ENCODE measurements at places on chromosomes 6 and 20. TPM values are rescaled to one million over a fixed set of nuclear protein-coding genes. Genes with fewer than 3 reads are reported as not detected.

- no peak for DNase-seq
Measured at GRCh38 chr6:125658759-125659431, 90.5 kb upstream of the HEY2 start.

- DNase-seq: peak; percentile 45
Measured at GRCh38 chr20:2172305-2173175, 70.9 kb downstream of the STK35 start.

- DNase-seq: no peak
Measured at GRCh38 chr20:34260208-34260942, 19.2 kb downstream of the ASIP start.

DNA sequence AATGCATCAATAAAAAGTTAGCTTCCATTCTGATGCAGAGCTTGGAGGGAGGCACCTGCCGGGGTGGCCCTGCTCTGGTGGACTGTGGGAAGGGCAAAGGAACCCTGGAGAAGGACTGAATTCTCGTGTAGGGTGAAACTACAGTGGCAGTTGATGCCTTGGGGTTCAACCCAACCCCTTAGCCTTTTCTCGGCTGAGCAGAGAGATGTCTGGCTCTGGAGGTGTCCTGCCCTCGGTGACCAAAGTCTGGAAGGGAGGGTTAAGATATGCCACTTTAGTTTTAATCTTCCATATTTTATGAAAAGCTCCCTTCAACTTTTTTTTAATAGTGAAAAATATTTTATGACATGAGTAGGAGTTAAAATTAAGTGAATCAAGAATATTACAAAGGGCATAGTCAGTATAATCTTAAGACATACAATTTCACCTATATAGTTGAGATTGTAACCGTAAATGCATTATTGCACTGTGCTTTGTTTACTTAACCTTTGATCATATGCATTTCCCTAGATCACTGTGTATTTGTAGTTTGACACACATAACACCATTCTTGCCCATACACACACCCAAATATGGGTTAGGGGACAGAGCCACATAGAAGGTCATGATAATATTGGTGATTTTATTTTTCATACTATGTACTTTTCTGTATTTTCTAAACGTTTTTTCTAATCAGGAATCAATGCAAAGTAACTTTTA lies 179.6 kb downstream of the MCHR2 start:
- DNase-seq: no peak

DNA sequence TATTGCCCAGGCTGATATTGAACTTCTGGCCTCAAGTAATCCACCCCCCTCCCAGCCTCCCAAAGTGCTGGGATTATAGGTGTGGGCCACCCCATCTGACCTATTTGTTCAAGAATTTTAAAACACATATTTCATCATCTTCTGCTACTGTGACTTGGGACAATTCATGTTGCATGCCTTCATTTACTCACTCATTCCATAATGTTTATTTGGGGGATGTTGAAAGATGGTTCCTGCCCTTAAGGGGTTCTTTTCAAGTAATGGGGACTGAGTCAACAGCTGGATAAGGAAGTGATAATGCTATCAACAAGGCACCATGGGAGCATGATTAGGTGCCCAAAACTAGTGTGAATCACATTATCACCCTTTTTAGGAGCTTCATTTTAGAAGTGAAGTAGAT lies 62.0 kb downstream of the CRYBG1 start:
- no peak for DNase-seq

DNA sequence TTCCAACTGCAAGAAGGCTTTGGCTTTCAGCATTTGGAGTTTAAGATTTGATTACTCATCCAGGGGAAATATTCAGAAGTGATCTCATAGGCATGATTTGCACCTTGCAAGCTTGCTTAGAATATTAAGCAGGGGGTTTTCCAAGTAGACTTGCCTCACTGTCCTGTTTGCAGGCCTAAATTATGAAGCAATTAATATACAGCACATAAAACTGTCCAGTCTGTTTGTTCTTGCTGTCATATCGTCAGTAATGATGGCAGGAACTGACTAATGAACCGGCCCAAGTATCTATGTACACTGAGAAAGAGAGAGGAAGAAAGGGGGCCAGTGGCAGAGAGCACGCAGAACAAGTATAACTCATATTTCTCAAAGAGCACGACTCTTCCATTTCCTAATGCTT lies 212.5 kb upstream of the SUPT3H start:
- no peak for DNase-seq

- no peak for DNase-seq
Measured at GRCh38 chr6:1439349-1439748, 50.0 kb downstream of the FOXF2 start.

DNA sequence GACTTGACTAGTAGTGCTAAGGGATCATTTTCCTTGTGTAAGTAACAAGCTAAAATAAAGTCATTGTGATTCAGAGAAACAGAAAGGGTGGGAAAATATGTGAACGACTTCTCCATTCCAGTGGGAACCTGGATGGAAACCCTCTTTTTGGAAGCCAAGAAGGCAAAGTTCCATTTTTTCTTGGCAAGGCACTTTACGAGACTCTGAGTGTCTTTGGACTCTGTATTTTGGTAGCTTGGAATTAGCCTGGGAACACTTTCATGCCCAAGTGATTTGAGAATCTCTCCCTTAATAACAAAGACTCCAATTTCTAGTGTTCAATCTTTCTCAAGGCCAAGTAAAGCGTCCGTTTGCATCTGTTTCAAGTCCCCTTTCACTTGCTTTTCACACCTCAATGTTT lies 100.5 kb upstream of the SASH1 start:
- DNase-seq: no peak

DNA sequence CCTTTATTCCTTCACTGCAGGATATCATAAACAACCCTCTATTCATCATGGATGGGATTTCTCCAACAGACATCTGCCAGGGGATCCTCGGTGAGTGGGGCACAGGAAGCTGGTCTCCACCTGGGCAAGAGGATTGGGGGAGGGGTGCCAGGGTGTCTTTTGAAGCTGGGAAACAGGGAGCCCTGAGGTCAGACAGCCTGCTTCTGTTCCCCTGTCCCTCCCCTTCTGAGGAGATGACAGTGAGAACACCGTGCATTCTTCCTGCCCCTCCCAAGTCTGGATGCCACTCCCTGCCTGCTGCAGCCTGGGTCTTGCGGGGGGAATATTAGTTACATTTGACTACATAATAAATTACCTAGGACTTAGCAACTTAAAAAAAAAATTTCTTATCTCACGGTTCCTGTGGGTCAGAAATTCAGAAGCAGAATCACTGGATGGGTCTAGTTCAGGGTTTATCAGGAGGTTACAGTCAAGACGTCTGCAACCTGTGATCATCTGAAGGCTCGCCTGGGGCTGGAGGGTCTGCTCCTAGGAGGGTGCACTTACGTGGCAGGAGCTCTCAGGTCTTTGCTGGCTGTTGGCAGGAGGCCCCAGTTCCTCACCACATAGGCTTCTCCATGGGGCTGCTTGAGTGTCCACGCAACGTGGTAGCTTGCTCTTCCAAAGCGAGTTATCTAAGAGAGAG lies 11.4 kb downstream of the CAPN11 start:
- DNase-seq: no peak

GRCh38 chr6:63268574-63268973 lies 51.2 kb downstream of the LGSN start:
- no peak for DNase-seq

DNA sequence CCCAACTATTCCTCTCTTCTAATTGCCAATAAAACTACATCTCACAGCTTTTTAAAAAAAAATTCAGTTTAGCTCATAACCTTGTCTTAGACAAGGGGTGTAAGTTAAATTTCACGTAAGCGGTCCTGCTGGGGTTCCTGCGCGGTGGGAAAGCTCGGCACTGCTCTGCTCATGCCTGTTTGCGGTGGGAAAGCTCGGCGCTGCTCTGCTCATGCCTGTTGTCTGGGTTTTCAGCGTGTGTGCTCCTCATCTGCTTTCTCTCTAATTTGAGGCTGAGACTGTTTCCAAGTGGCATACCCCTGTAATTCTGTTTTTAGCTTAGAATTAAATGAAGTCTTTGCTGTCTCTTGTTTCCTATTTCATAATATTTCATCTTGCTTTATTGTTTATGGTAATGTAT lies 18.6 kb downstream of the ARID1B start:
- DNase-seq: no peak

GRCh38 chr20:10864076-10864672 lies 190.4 kb upstream of the JAG1 start:
- DNase-seq: no peak

GRCh38 chr20:8913456-8913855 lies 155.4 kb upstream of the PLCB4 start:
- no peak for DNase-seq

DNA sequence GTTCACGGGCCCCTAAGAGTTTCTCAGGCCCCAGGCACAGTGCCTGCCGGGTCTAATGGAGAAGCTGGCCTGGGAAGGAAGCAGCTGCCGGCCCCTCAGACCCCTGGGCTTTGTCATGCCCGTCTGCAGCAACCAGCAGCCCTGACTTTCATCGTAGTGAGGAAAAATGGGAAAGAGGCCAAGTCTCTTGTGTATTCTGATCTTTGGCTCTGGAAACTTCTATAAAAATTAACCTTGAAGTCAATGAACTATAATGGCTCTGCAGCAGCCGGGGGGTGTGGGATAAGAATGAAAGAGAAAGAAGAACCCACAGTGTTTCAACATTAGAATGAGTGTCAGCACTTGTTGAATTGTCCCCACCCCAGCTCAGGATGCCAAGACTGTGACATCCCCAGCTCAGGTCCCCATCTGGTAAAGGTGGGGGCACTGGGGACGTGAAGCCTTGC lies 12.9 kb downstream of the TGM2 start:
- no peak for DNase-seq

GRCh38 chr20:2619961-2620595 lies 32.4 kb upstream of the NOP56 start:
- DNase-seq: no peak

DNA sequence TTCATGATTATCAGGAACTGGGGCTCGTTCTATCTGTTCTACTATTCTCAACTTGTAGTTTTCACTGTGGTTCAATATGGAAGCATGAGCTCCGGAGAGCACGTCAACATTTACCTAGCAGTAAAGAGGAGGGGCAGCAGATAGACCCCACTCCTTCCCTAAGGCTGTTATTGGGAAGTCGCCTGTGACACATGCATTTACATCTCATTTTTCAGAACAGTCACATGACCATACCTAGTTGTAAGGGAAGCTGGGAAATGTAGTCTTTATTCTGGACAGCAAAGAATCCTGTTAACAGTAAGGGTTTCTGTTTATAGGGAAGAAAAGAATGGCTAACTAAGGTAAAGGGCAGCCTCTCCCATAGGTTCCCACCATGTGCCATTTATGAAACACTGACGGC lies 158.3 kb downstream of the ZFP64 start:
- DNase-seq: no peak

GRCh38 chr6:80186082-80186481 lies 79.6 kb downstream of the BCKDHB start:
- no peak for DNase-seq

GRCh38 chr6:18985061-18985460 lies 597.9 kb downstream of the RNF144B start:
- DNase-seq: no peak

- DNase-seq: peak; percentile 7
Measured at GRCh38 chr6:146433881-146434731, 109.5 kb upstream of the RAB32 start.

GRCh38 chr6:52208612-52209011 lies 22.4 kb downstream of the IL17A start:
- DNase-seq: no peak

- no peak for DNase-seq
Measured at GRCh38 chr20:63284981-63285524, 7.9 kb upstream of the COL20A1 start.

- no peak for DNase-seq
Measured at GRCh38 chr6:146389740-146390139, 153.9 kb upstream of the RAB32 start.

DNA sequence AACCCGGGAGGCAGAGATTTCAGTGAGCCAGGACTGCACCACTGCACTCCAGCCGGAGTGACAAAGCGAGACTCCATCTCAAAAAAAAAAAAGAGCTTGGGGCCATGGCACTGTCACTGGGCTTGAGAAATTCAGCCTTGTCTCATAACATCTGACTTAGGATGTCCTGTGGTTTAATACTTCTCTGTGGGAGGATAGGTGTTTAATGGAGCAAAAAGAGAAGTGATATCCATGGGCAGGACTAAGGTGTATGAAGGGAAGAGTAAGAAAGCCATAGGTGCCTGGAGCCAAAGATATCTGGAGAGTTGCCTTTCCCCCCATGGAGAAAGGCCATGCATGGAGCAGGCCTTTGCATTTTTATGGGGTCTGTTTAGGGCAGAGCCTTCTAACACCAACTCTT lies 11.2 kb downstream of the BMP6 start:
- DNase-seq: no peak

DNA sequence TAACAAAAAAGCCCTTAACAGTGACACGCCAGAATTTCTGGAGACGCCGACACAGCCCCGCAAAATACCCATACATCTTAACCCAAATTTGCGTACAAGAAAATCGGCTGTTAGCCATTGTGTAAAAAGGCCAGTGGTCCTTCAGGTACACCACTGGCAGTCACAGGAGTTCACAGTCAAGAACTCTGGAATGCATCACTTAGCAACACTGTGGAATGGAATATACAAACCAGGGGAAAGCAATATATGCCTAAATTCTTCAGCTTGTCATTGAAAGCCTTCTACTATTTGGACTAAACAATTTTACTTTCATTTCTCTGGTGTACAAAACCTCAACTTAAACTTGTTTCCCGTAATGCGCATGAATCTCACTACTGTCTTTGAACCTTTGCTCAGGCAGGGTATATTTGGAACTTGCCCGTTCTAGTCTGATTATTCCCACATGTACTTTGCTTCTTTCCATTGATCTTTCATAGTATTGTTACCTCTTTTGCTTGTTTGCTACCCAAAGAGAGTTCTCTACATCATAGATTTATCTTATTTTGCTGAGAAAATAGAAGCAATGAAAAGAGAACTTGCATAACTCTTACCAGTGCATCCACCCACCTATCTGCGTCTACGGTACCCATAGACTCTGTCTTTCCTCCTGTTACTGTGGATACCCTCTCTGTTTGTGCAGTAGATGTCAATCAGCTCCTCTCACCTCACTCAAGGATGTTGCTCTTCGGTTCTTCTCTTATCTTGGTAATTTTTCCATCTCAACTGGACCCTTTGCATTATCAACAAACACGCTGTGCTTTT lies at the start of gene ARMH2:
TSS of gene ARMH2 (minus strand) at position 178 of the 801 bp plus-strand sequence. CDS start at position 118, 60 bp downstream.
- no peak for DNase-seq

GRCh38 chr6:72623808-72624207 lies 1.9 kb downstream of the KCNQ5 start:
- no peak for DNase-seq

GRCh38 chr20:63053432-63054102 lies 46.8 kb upstream of the BHLHE23 start:
- DNase-seq: no peak

- no peak for DNase-seq
Measured at GRCh38 chr6:122068291-122068769, 331.1 kb upstream of the HSF2 start.

- no peak for DNase-seq
Measured at GRCh38 chr20:31542201-31542842, 28.1 kb downstream of the HM13 start.

GRCh38 chr6:100803264-100804045 lies 77.7 kb downstream of the ASCC3 start:
- DNase-seq: no peak

- DNase-seq: no peak
Measured at GRCh38 chr6:38151580-38152500, 332.3 kb downstream of the ZFAND3 start.

Gene DACT2
- total RNA-seq: 0.62 TPM

Gene HRH3
- total RNA-seq: 0.47 TPM

Gene ZNFX1
- 14.0 TPM for total RNA-seq

Gene CST7
- total RNA-seq: 0.31 TPM

Gene VPS16
- 51.3 TPM for total RNA-seq

Gene HLA-DPB1
- 1.4 TPM for total RNA-seq

Gene KIFC1
- total RNA-seq: 3.6 TPM

Gene LST1
- 0.94 TPM for total RNA-seq

Gene KCNQ5
- 12.9 TPM for total RNA-seq

Gene SLC17A3
- total RNA-seq: not detected

Gene SLC17A2
- total RNA-seq: not detected

Gene TRAPPC3L
- total RNA-seq: not detected
